Metanephros (tissue), 2 donors: ENCODE measurements at places on chromosomes 6 and 20. TPM values are rescaled to one million over a fixed set of nuclear protein-coding genes. Genes with fewer than 3 reads are reported as not detected.

TP53TG5 gene
- total RNA-seq: 0.12 TPM

IBTK gene
- total RNA-seq: 41.4 TPM

LZTS3 gene
- 16.2 TPM for total RNA-seq

C6orf58 gene
- total RNA-seq: not detected

DDX43 gene
- 0.12 TPM for total RNA-seq

SLC22A2 gene
- 8.6 TPM for total RNA-seq

GINM1 gene
- total RNA-seq: 53.2 TPM

EIF6 gene
- total RNA-seq: 103 TPM

LAMA2 gene
- total RNA-seq: 90.8 TPM

GPR63 gene
- total RNA-seq: 3.2 TPM

SOX18 gene
- total RNA-seq: 20.5 TPM

HLA-DQA1 gene
- 4.4 TPM for total RNA-seq

DYNLT2 gene
- 3.3 TPM for total RNA-seq

GPR6 gene
- total RNA-seq: not detected

ZNF165 gene
- total RNA-seq: 3.0 TPM

CST5 gene
- not detected for total RNA-seq

SLC4A11 gene
- total RNA-seq: 1.9 TPM

PEDS1 gene
- 15.2 TPM for total RNA-seq

LPA gene
- total RNA-seq: 0.06 TPM
